Liver (tissue), 10 donors: ENCODE measurements at places on chromosomes 16 and 17. TPM values are rescaled to one million over a fixed set of nuclear protein-coding genes. Genes with fewer than 3 reads are reported as not detected.
A peak's percentile ranks its signal among the peaks of the same experiment; 100 is the strongest.

DNA sequence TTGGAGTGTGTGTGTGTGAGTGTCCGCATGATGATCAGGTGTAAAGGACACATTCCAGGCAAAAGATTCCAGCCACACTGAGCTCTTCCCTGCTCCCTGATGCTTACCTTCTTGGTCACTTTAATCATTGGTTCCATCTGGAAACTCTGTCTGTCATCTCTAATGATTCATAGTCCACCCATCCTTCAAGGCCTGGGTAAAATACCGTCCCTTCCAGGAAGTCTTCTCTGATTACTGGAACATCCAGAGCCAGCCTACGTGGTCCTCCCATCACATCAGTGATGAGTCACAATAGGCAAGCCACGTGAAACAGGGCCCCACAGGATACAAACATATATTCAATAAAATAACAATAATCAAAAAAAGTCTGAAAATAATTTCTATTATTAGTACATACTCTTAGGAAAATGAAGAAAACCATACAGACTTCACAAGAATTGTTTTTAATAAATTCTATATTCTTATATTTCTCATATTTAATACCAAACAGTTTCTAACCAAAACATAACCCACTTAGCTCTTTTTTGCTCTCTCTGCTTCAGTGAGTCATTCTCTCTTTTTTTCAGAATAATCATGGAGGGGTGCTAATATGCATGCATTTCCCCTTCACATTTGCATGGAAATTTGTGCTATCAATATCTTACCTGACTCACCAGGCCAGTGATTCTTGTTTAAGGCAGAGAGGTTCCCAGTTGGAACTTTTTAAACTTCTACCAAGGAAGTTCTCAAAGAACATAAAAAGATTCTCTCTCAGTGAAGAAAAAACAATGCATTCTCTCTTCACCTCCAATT lies 263.2 kb downstream of the TOX3 start:
- no peak overlapping the region for H3K4me3 ChIP-seq
- H3K27ac ChIP-seq: no peak overlapping the region
- H3K27me3 ChIP-seq: no peaks in the 10 kb centered on the region
- no peaks in the 10 kb centered on the region for H3K36me3 ChIP-seq
- H3K4me1 ChIP-seq: no peaks in the 10 kb centered on the region

- H3K4me1 ChIP-seq: peaks cover 15% of the 10 kb centered on the region
- H3K27ac ChIP-seq: peak overlapping the region; percentile 6
- no peak overlapping the region for H3K4me3 ChIP-seq
- no peaks in the 10 kb centered on the region for H3K27me3 ChIP-seq
- peaks cover 33% of the 10 kb centered on the region for H3K36me3 ChIP-seq
Observed at GRCh38 chr16:46897471-46897870, 13.3 kb downstream of the GPT2 start.

DNA sequence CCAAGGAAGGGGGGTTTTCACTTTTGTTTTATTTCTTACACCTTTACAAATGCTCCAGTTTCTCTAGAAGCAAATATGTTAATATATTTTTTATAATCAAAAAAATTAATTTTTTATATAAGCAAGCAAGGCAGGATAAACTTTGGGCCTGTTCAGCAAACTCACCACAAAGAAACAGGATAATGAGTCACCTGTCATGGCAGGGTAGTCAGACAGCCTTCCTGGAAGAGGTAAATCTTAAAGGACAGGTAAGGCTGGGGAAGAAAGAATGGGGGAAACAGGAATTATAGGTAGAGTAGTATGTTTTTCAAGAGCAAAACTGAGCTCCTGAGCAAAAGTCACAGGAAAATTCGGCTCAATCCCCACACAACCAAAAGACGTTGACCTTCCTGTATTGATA lies 186.3 kb upstream of the SOX9 start:
- no peaks in the 10 kb centered on the region for H3K27me3 ChIP-seq
- no peaks in the 10 kb centered on the region for H3K36me3 ChIP-seq
- H3K27ac ChIP-seq: no peak overlapping the region
- DNase-seq: no peak

DNA sequence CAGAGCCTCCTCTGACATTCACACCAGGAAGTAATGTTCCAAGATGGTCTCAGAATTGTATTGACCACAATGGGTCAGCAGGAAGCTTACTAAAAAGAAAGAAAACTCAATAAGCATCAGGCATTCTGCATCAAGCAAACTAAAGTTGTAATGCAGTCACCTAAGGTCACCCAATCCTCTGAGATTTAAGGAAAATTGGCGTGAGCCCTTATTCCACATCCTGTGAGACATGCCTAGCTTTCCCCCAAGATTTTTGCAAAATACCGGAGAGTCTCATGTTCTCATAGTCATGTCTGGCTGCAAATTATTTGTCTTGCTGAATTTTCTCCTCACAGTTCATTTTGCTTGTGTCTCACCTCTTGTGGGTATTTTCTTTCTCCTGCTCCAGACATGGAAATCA lies 417.1 kb upstream of the SOX9 start:
- no peaks in the 10 kb centered on the region for H3K27me3 ChIP-seq
- DNase-seq: no peak
- H3K4me3 ChIP-seq: no peak overlapping the region
- no peaks in the 10 kb centered on the region for H3K36me3 ChIP-seq

- no peak overlapping the region for H3K27ac ChIP-seq
- H3K36me3 ChIP-seq: peaks cover 62% of the 10 kb centered on the region
- no peaks in the 10 kb centered on the region for H3K27me3 ChIP-seq
- no peak for DNase-seq
- H3K4me1 ChIP-seq: peaks cover 29% of the 10 kb centered on the region
Observed at GRCh38 chr16:85670840-85671239, 17.9 kb downstream of the GINS2 start.

DNA sequence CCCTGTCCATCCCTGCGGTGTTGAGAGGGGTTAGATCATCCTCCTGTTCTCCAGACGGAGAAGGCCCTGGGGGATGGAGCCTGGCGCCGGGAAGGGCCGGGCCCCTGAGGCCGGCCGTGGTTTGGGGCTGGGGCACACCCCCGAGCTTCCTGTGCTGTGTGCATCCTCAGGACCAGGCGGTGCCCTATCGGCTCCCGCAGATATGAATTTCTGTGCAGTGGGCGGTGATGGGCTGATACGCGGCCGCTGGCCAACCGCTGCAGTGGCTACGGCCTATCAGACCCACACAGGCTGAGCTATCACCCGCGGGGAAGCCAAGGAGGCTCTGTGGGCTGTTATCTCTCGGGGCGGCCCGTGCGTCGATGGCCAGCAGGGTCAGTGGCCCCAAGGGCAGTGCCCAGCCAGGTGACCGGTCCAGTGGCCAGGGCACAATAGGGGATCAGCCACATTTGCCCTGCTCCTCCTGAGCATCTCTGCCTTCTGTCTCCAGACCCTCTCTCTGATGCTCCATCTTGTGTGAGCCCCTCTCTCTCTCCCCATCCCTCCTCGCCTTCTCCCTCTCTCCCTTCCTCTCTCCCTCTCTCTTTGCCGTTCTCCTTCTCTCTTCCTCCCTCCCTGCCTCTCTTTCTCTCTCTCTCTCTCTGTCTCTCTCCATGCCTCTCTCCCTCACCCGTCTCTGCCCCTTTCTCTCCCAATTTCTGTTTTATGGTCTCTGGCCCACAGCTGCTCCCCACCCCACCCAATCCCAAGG lies 38.7 kb downstream of the ZFPM1 start:
- peak; percentile 88 for DNase-seq
- H3K4me1 ChIP-seq: peaks cover 39% of the 10 kb centered on the region
- no peak overlapping the region for H3K27ac ChIP-seq
- H3K27me3 ChIP-seq: no peaks in the 10 kb centered on the region
- H3K4me3 ChIP-seq: no peak overlapping the region

- no peak overlapping the region for H3K27ac ChIP-seq
- no peak overlapping the region for H3K4me3 ChIP-seq
- DNase-seq: no peak
- no peaks in the 10 kb centered on the region for H3K36me3 ChIP-seq
- no peaks in the 10 kb centered on the region for H3K27me3 ChIP-seq
Observed at GRCh38 chr17:27677191-27677590, 46.2 kb downstream of the LGALS9 start.

DNA sequence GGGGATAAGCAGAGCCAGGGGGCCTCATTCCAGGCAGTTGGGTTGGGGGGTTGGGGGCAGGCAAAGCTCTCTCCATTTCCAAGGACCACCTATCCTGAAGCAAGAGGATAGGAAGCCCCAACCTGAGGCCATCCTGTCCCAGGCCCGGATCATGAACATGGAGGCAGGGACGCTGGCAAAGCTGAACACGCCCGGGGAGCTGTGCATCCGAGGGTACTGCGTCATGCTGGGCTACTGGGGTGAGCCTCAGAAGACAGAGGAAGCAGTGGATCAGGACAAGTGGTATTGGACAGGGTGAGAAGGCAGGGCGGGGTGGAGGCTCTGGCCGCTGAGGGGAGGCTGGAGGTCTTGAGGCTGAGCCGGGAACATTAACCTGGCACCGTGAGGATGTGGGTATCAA lies 3.6 kb upstream of the CHAD start:
- peaks cover 73% of the 10 kb centered on the region for H3K4me1 ChIP-seq
- no peaks in the 10 kb centered on the region for H3K36me3 ChIP-seq
- H3K27me3 ChIP-seq: no peaks in the 10 kb centered on the region
- no peak overlapping the region for H3K27ac ChIP-seq
- H3K4me3 ChIP-seq: no peak overlapping the region
- no peak for DNase-seq

The OR1A1 gene
- not detected for polyA plus RNA-seq

The SLC5A10 gene
- 0.05 TPM for polyA plus RNA-seq

The KRT9 gene
- polyA plus RNA-seq: not detected

The SLC13A5 gene
- 329 TPM for polyA plus RNA-seq

The C16orf92 gene
- not detected for polyA plus RNA-seq
